ENCODE measurements at places on chromosomes 4 and X. TPM values are rescaled to one million over a fixed set of nuclear protein-coding genes. Genes with fewer than 3 reads are reported as not detected.

DNA sequence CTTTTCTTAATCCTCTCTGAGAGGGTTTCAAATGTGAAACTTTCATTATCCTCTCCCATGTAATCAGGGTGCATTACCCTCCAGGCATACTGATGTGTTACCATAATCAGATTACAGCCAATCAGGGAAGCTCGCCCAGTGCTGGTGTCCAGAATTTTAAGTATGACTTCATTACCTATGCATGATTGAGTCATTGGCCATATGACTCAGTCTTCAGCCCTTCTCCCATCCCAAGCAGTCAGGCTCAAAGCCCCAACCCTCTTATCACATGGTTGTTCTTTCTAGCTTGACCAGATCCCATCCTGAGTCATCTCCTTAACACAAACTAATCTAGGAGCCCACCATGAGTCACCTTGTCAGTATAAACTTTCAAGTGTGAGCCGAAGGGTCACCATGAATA, 1668.1 kb upstream of the AGA start:
- DNase-seq, result no peak

Gene ESX1
- total RNA-seq, result not detected

DNA sequence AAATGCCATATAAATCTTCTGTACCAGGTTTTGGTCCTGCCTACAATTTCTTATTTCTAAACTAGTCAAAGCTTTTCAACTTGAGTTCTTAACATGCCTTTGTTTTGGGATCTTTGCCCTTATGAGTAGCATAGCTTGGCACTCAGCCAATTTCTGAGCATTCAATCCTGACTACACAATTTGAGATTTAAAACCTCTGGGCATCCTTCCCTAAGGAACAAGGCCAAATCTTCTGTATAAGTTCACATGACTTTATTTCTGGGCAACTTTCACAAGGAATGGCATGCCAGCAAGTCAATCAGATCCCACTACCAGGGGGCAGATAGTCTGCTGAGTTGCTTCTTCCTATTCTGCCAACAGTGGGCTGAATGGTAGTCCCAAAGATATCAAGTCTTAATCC, 254.2 kb downstream of the ADAMTS3 start:
- DNase-seq, result no peak

Gene GYPE
- 0.41 TPM for total RNA-seq

GRCh38 chr4:134952775-134953174, 751.2 kb upstream of the PABPC4L start:
- DNase-seq, result no peak

All from endothelial cell (in vitro differentiated cells).